ENCODE measurements at places on chromosomes 4 and X. TPM values are rescaled to one million over a fixed set of nuclear protein-coding genes. Genes with fewer than 3 reads are reported as not detected.

The TMEM255A gene
- total RNA-seq: 1.1 TPM

- no peak for DNase-seq
These were observed 97.1 kb upstream of the SH3RF1 start for GRCh38 chr4:169367826-169368225.

The ARR3 gene
- total RNA-seq: not detected

The HUWE1 gene
- 111 TPM for total RNA-seq

GRCh38 chr4:113776679-113777078 is 15.1 kb upstream of the CAMK2D start:
- DNase-seq: no peak

DNA sequence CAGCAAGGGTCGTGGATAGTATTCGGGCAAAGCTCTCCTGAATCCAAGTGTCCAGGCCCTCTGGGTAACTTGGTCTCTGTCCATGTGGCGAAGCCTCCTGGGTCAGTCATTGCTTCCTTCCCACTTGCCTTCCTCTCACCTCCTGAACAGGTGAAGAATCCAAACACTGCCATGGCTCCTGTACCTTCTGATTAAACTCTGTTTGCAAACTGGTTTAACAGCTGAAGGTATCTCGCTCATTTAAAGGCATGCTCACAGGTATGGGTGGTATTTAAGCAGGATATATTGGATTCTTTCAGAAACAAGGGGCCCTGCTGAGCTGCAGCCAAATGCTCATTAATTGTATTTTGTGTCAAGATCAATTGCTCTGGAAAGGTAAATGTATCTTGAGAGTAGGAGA is 28.2 kb downstream of the FHDC1 start:
- DNase-seq: no peak

The S100P gene
- not detected for total RNA-seq

GRCh38 chrX:11557120-11557519 is 108.6 kb downstream of the ARHGAP6 start:
- no peak for DNase-seq

The GAGE12E gene
- total RNA-seq: not detected

GRCh38 chr4:138646383-138646782 is 369.2 kb upstream of the NOCT start:
- no peak for DNase-seq

The NDUFC1 gene
- 225 TPM for total RNA-seq
